ENCODE measurements at places on chromosomes 6 and 20.

DNA sequence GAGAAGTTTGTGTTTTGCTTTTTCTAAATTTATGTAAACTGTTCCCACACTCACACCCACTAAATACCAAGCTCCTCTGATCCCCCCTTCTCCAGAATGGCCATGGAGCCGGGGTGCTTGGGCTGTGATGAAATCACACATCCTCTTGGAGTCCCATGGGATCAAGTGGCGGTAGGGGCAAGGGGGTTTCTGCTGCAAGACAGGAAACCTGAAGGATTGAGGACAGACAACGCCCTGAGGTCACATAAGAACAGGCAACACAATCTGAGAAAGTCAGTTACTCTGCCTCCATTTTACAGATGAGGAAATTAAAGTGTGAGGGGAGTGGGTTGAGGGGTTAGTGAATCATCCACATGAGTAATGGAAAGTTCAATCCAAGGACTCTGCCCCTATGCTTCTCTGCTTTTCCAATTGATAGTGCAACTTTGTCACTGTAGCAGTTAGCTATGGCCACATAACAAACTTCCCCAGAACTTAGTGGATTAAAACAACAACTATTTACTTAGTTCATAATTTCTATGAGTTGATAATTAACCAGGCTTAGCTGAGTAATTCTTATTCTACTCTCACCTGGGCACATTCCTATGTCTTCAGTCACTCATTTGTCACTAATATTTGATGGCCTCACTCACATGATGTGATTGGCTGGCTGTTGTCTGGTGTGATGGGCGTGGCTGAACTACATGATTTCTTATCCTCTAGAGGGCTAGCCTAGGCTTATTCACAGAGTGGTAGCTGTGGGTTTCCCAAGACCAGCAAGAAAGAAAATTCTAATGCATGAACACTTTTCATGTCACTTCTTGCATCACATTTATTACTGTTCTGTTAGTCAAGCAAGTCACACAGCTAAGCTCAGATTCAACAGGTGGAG, 311.1 kb upstream of the RNF24 start:
- no peak for DNase-seq

DNA sequence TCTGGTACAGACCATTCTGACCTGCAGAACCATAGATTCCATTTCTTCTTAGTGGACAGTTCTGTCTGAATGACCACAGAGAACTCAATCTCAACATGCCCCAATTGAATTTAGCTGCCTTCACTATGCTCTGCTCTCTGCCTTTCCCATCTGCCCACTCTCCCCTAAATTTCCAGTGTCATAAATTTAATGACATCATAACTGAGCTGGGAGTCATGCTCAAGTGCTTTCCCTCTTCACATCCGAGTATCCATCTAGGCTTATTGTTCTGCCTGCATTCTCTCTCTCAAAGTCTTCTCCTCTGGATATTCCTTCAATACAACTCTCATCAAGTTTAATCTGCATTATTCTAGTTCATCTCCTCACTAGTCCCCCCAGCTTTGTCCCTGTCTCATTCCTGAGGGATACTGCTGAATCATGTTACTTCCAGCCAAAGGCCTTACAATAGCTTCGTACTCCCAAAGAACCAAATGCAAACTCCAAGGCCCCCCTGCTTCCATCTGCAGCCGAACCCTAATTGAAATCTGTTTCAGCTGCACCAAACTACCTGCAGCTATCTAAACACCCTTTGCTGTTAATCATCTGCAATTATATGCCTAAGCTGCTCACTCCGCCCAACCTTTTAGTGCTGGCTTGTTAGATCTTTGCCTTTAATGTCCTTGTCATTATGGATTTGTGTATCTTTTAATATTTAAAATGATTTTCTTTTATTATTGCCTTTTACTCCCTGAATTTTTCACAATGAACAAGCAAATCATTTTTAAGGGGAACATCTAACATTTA, 46.1 kb downstream of the SLC35B3 start:
- no peak for DNase-seq

DNA sequence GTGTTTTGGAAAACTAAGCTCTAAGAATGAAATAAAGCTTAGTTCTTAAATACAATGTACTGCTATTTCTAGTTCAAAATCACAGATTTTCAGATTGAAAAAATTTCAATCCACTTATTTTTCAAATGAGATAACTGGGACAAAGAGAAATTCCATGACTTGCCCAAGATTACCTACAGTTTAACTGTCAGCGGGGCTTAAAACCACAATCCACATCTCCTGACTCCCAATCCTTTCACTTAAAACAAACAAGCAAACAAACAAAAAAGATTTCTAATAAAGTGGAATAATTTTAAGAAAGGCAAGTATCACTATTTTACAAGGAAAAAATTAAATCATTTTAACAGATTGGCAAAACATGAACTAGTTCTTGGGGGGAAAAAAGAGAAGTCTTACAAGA, 4.2 kb downstream of the PHIP start:
- no peak for DNase-seq

DNA sequence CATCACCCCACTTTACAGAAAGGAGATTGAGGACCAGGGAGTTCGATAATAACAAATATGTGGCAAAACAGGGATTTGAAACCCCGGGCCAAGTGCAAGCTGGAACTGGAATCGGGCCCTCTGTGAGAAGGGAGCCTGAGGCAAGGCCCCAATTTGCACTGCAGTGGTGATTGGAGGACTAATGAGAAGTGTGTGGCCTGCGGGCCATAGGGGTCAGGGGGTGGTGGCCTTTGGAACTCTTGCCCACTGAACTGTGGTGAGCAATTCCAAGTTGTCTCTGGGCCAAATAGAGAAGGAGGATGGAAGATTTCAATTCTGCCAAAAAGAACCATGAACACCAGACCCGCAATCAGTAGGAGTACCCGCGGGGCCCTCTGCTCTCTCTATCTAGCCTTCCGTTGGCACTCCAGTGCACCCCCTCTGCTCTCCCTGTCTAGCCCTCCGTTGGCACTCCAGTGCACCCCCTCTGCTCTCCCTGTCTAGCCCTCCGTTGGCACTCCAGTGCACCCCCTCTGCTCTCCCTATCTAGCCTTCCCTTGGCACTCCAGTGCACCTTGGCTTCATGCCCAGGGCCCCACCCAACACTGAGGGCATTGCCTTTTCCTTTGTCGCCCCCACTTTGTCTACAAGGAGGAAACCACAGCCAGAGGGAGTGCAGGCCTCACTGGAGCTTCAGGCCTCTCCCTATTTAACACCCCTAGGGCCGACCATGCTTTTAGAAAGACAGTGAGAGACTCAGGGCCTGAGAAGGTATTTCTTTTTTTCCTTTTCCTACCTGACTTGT, 6.0 kb upstream of the PTPRA start:
- DNase-seq, result no peak

DNA sequence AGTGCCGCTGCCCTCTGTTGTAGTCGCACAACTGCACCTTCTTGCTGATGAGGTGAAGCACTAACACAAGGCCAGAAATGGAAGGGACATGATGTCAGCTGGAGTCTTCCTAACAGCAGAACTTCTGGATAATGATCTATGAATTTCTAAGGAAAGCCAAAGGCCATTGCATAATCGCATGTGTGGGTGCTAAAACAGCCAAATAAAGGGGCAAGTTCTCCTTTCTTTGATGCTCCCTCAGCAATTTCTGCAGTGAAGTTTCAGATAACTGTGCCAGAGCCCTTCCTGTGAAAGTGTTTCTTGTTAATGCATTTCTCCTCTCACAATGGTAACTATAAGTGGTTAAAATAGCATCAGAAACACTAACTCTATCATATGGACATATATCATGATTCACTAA, 8.0 kb upstream of the F13A1 start:
- no peak for DNase-seq

- no peak for DNase-seq
Measured at GRCh38 chr6:136508725-136509392, 41.4 kb downstream of the MAP7 start.

GRCh38 chr6:163148451-163149278, 265.9 kb upstream of the QKI start:
- DNase-seq, result no peak

DNA sequence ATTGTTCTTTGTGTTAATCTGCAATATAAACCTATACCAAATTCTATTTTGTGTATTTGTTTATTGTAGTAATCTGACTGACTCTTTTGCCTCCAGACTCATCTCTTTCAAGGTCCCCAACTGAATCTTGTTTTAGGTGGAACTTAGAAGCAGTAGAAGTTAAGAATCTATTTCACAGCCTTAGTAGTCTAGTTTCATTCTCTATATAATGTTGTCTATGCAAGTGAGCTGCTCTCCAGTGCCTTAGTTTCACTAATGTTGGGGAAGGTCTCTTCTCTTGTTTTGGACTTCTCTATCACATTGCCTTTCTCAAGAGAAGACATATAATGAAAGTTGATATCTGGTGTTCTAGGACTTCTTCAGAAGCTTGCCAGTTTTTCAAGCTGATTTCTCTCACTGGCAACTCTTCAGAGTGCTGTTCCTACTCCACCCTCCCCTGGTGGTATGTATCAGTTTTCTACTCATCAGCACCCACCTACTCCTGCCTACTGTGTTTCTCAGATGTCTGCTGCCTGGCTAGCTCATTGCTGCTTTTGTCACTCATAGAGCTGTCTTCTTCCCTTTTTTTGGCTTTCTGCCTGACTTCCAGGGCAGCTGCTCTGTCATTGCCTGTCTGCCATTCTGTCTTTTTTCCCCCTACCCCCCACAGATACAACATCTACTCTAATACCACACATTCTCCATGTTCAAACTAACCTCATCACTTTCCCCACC, 82.1 kb downstream of the PTPRA start:
- peak; percentile 52 for DNase-seq

DNA sequence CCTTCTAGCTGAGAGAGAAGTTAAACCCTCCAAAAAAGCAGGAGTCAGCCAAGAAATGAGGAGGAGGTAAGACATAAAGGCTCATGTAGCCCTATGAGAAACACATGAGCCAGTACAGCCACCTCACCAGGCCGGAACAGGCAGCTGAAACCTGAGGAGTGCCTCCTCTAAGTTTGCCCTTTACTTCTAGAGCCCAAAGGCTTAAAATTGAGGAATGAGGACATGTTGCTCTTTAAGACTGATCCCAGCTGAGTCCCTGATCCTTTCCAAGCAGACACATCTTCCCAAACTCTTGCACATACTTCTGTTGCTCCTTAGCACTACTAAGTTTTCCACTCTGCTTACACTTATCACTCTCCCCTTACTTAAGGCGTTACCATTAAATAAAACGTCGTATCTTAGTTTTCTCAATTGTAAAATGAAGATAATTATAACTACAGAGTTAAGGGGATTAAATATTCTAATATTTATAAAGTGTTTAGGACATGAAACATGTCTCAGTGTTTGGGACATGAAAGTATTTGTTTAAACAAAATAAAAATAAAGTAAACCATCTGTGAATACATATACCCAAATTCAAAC, 124.0 kb downstream of the OGFRL1 start:
- DNase-seq, result no peak

DNA sequence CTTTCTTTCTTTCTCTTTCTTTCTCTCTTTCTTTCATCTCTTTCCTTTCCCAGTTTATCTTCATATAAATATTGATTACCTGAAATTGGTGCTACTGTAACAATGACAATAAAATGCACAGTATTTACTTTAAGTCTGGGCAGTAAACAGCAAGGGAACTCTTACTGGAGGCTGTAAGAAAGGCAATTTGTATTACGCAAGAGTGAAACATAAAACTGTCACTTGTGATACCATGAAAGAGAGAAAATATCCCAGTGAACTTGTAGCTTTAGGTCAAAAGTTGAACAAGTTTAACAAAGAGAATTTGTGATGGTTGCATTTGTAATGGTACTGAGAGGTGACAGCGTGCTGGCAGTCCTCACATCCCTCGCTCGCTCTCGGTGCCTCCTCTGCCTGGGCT, 80.0 kb downstream of the EYS start:
- DNase-seq, result no peak

DNA sequence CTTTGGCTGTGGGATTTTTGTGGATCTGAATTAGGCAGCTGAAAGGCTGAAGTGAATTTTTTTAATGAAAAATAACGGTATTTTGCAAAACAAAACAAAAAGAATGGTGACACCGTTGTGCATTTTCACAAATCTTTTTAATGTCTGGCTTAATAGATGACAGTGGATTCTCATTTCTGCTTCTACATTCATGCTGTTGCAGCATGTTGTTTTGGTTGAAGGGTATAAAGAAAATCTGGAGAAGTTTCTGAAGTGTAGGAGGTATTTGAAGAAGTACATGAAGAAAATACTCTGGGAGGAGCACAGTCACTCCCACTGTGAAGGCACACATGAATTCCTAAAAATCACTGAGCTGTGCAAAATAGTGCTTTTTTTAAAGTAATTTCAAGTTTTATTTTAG, 3.1 kb upstream of the MAP3K5 start:
- DNase-seq, result no peak

- DNase-seq, result no peak
Measured at GRCh38 chr6:75621846-75622245, 20.2 kb downstream of the SENP6 start.

Measured in fibroblast of upper back skin (primary cell).